Activated naive CD4-positive, alpha-beta T cell treated with anti-CD3 and anti-CD28 coated beads for 36 hours (primary cell): ENCODE measurements at places on chromosomes 11 and 22.
A peak's percentile ranks its signal among the peaks of the same experiment; 100 is the strongest.

GRCh38 chr11:117303646-117304315 is 12.3 kb downstream of the BACE1 start:
- DNase-seq = no peak

DNA sequence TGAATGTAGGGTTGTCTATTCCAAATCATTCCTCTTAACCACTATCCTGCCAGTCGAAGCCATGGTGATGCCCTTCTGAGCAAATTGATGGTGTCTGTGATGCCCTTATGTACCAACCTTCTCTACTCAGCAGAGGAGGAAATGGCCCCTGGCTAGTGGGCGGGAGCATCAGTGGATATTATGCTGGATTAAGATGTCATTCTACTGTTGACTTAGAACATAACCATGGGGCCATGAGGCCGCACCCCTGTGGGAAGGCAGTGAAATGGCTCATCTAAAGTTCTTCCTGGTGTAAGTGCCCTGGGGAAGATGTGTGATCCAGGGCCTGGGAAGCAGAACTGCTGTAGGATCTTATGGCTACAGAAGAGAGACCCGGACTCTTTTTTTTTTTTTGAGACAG is 20.7 kb upstream of the P2RY2 start:
- DNase-seq = no peak

DNA sequence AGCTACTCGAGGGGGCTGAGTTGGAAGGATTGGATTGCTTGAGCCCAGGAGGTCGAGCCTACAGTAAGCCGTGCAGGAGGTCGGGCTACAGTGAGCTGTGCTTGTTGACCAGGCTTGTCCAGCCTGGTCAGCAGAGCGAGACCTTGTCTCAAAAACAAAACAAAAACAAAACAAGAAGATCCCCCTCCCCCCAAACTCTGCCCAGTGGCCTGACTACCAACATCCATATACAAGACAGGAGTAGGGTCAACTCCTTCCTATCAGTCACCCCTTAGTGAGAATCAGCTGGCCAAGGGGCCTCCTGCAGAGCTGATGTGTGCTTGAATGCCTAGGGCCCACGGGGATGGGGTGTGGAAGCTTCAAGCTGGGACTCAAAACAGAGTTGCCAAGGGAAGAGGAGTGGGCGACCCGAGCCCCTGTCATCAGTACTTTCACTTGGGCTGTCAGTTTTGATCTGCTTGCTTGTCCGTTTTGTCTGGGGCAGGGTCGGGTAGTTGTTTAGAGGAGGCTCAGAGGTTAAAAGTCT is 942 bp upstream of the TSPAN18 start:
- no peak for DNase-seq

DNA sequence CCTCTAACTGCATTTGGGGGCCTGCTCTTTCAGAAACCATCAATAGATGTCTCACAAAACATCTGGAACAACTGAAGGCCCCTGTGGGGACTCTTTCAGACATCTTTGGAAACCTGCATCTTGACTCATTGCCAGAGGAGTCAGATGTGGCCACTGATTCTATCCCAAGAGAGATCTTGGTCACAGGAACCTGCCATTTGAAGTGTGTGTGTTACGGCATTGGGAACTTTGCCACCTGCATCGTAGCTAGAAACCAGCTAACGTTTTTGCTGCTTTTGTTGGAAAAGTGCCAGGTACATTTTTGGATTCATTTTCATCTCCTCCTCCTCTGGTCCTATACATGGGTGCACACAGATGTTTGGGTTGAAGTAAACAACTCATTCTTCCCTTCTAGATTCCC is 4.3 kb downstream of the SRRD start:
- DNase-seq = no peak

- DNase-seq = peak; percentile 73
These were observed at the start of gene TRIM34 for GRCh38 chr11:5624489-5625279. Gene TRIM34 (plus strand): TSS chr11:5625001. CDS start chr11:5632332, 7,331 bp downstream.

- no peak for DNase-seq
These were observed 15.0 kb upstream of the NXPE4 start for GRCh38 chr11:114610550-114610949.

GRCh38 chr11:74468936-74469335 is 1.6 kb upstream of the KCNE3 start:
- no peak for DNase-seq

- no peak for DNase-seq
These were observed 82.7 kb downstream of the CELSR1 start for GRCh38 chr22:46454504-46455269.

DNA sequence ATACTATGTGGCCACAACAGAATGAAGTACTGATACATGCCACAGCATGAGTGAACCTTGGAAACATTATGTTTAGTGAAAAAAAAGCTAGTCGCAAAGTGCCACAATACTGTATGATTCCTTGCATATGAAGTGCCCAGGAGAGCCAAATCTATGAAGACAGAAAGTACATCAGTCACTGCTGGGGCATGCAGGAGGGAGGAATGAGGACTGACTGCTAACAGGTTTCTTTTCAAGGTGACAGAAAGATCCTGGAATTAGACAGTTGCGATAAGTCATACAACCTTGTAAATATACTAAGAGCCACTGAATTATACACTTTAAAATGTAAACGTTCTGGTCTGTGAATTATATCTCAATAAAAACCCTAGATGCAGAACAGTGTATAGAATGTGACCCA is 11.8 kb upstream of the C11orf91 start:
- DNase-seq = no peak

GRCh38 chr11:11748706-11749365 is 92.9 kb upstream of the USP47 start:
- DNase-seq = no peak

DNA sequence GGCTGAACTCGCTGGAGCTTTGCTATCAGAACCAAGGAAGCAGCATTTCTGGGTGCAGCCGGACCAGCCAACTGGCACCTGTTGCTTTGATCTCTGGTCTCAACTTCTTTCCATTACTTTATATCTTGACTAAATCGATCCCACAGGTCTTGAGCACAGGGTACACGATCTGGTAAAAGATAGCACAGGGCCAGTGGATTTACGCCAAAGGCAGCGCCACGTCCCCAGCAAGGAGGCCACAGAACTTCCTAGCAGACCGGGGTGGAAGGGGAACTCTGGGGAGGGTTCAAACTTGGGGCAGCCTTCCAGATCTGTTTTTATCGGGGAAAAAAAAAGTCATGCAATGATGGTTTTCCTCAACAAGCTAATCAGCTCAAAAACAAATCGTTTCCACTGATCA is 14.0 kb downstream of the VPS37C start:
- no peak for DNase-seq

GRCh38 chr11:130858215-130858614 is 58.1 kb downstream of the SNX19 start:
- no peak for DNase-seq

- no peak for DNase-seq
These were observed 265.2 kb upstream of the FAT3 start for GRCh38 chr11:91959411-91959810.

GRCh38 chr11:111668980-111669379 is 66.7 kb downstream of the SIK2 start:
- no peak for DNase-seq

GRCh38 chr11:33692013-33692504 is 8.6 kb downstream of the C11orf91 start:
- no peak for DNase-seq

- no peak for DNase-seq
These were observed 47.5 kb downstream of the MORC2 start for GRCh38 chr22:30921108-30921507.

- DNase-seq = no peak
These were observed 9.9 kb upstream of the MYEOV start for GRCh38 chr11:69284081-69284511.

GRCh38 chr11:59053387-59053786 is 32.7 kb upstream of the GLYATL1B start:
- peak; percentile 88 for DNase-seq

DNA sequence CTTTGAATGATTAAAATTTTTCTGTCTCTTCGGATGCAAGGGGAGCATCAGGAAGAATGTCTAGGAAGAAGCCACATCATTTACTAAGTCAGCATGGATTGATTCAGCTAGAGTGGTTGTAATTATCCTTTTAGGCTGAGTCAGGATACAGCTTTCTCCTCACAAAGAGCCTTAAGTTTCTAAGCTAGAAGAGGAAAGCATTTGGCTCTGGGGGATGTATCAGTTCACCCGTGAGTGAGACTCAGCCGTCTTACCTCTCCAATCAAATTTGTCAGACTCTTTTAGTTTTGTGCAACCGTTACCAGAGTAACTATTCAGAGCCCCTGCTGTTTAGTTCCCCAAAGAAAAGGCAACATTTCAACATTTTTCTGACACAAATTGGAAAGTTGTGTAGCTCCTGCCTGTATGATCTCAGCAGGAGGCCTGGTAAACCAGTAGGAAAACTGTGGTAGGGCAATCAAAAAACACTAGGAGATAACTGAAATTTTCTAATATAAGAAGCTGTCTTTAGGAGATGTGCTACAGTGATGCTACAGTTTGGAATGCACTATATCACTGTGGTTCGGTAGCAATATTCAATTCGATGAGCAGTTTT is 432.4 kb upstream of the LUZP2 start:
- no peak for DNase-seq

GRCh38 chr11:130581646-130582045 is 133.2 kb downstream of the ADAMTS15 start:
- DNase-seq = no peak

- DNase-seq = peak; percentile 3
These were observed 52.2 kb upstream of the CARS1 start for GRCh38 chr11:3109434-3109833.

GRCh38 chr11:95503047-95503446 is 272.0 kb upstream of the SESN3 start:
- DNase-seq = no peak

DNA sequence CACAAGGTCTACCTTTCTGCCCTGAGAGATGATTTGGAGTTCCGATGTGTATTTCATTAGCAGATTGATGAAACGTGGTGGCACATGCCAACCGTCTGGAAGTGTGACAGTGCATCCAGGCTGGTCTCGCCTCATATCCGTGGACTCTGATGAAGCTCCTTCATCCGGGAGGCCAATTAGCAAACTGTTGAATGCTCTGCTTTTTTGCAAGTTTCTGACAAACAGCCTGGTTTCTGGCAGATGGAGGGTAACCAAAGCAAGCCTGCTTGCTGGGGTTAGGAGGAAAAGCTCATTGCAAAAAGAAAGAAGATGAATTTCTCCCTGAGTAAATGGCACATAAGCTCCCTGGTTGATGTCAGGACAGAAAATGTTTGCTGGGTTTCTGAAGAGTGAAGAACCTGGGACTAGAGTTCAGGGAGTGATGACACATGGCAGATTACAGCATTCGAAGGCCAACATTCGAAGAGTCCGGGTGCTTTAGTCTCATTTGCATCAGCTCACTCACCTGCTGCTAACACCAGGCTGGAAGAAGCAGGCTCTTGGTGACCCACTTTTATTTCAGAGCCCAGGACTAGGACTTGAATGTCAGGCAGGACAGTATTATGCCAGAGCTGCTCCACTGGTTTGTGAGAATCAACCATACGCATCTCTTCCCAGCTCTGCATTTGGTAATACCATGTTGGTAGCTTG is 135.9 kb upstream of the TTC12 start:
- no peak for DNase-seq

- DNase-seq = no peak
These were observed 61.4 kb upstream of the MTMR2 start for GRCh38 chr11:95985174-95985808.

DNA sequence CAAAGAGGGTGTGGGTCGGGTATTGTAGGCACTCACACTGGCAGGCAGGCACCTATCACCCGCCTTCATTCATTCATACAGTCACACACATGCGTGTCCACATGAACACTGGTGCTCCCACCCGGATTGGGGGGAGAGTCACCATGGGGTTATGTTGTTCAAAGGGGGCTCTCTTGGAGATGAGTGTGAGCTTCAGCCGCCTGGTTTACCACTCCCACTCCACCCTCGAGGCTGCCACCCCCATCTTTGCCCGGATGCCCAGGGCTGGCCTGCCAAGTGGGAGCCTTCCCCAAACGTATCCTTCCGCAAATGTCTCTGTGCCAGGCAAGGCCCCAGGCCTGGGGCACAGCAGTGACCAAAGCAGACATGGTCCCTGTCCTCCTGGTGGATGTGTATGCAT is 22.6 kb downstream of the MRGPRD start:
- no peak for DNase-seq

- DNase-seq = no peak
These were observed 4.8 kb upstream of the FBXO7 start for GRCh38 chr22:32469799-32470212.

DNA sequence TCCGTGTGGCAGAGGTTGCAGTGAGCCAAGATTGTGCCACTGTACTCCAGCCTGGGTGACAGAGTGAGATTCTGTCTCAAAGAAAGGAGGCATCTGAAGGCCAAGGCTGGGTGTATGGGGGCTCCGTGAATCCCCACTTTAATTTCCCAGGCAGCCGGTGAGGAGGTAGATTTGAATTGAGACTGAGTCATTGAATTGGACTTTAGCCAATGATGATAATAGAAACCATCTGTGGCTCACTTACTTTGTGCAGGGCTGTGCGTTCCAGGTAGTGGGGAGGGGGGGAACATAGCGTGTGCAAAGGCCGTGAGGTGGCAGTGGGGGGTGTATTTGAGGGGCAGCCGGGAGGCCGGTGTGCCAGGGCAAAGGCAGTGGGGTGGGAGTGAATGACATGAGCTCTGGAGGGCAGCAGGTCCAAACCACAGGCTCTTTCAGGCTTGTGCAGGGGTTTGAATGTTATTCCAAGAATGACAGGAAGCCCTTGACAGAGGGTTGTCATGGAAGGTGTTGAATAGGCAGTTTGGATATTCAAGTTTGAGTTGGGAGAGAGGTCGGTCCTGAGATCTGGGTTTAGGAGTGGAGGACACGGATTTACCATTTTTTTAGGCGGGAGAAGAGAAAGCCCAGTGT is 6.1 kb downstream of the ARHGAP8 start:
- no peak for DNase-seq

DNA sequence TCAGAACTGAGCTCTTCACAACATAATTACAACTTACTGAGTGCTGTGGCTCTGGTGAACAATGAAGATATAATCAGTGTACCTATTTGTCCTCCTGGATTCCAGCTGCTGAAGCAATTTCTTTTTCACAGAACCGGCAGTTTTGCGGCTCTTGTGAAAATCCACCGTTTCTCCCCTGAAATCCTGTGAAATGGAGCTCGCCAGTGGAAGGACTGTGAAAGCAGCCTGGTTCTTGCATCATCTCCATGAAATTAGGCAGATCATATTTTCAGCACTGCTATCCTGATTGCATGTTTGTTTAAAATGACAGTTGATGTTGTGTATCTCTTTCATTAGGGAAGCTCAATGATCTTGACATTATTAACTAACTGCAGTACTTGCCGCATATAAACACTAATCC is 120.2 kb upstream of the SNX19 start:
- DNase-seq = no peak

DNA sequence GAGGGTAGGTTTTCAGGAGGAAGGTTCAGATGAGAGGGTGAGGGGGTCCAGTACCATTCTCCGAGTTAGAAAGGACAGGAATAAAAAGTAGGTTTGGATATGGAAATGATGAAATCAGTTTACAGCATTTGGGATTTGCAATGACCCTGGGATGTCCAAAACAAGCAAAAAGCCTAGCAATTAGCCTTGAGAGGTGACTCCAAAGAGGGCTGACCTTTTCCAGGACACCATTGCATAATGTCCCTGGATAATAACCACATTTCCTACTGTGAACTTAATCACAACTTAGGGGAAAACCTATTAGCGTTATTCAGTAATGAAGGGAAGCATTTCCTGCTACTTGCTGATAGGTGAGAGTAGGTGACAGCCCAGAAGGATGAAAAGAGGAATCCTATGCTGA is 101.4 kb upstream of the ARHGAP42 start:
- DNase-seq = no peak
